Activated naive CD8-positive, alpha-beta T cell treated with anti-CD3 and anti-CD28 coated beads for 36 hours (primary cell): ENCODE measurements at places on chromosomes 1 and 21.

DNA sequence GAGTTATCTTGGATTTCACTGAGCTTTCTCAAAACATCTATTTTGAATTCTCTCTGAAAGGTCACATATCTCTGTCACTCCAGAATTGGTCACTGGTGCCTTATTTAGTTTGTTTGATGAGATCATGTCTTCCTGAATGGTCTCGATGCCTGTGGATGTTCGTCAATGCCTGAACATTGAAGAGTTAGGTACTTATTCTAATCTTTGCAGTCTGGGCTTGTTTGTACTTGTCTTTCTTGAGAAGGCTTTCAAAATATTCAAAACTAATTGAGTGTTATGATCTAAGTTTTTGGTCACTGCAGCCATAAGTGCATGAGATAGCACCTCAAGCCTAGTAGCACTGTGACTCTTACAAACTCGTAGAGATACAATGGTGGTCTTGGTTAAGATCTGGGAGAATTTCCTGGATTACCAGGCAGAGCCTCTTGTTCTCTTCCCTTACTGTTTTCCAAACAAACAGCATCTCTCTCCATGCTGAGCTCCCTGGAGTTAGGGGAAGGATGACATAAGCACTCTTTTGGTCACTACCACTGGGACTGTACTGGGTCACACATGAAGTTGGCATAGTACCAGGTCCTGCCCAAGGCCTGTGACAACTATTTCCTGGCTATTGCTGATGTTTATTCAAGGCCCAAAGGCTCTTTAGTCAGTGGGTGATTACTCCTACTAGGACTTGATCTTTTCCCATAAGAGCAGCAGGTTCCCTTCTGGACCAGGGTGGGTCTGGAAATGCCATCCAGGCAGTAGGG, 25.6 kb downstream of the SLC22A15 start:
- no peak for DNase-seq

DNA sequence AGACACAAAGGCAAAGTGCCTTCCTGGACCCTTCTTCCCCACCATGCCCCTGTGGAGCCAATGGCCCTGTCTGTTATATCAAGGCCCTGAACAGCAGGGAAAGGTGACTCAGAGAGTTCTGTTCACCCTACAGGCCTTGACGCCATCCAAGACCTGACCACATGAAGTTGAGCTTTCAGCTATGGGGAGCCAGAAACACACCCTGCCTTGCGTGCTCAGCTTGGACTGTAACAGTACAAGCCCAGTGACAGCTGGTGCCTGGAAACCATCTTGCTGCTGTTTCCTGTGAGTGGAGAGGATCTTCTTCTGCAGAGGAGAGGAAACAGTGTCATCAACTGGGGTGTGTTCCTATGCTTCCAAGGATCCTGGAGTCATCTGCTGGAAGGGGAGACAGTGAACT, 165.0 kb upstream of the IRF2BP2 start:
- DNase-seq = no peak

- DNase-seq = no peak
Observed at GRCh38 chr1:30444401-30444800, 279.0 kb downstream of the MATN1 start.

DNA sequence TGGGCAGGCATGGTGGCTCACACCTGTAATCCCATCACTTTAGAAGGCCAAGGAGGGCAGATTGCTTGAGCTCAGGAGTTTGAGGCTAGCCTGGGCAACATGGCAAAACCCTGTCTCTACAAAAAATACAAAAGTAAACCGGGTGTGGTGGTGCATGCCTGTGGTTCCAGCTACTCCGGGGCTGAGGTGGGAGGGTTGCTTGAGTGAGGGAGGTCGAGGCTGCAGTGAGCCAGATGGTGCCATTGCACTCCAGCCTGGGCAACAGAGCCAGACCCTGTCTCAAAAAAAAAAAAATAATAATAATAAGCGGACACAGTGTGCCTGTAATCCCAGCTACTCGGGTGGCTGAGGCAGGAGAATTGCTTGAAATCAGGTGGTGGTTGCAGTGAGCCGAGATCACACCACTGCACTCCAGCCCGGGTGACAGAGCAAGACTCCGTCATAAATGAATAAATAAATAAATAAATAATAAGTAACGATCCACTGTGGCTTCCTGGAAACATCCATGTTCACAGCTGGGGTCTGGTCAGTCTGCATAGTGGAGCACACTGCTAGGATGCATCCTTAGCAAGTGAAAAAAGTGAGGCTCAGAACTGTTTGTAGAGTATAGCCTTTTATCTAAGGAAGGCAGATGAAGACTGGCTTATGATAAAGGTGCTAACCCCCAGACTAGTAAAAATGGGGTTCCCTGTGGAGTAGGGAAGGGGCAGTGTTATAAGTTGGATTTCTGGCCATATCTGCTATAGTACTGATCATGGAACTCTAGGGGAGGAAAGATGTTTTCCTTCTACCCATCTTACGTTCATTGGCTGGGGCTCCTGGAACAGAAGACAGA, 15.7 kb downstream of the PKNOX1 start:
- no peak for DNase-seq

GRCh38 chr1:31368611-31369107, 4.2 kb downstream of the FABP3 start:
- no peak for DNase-seq
